NCI-H446 treated with DMSO at 0.1 percent for 48 hours (cell line): ENCODE measurements at places on chromosomes 11 and 22.

DNA sequence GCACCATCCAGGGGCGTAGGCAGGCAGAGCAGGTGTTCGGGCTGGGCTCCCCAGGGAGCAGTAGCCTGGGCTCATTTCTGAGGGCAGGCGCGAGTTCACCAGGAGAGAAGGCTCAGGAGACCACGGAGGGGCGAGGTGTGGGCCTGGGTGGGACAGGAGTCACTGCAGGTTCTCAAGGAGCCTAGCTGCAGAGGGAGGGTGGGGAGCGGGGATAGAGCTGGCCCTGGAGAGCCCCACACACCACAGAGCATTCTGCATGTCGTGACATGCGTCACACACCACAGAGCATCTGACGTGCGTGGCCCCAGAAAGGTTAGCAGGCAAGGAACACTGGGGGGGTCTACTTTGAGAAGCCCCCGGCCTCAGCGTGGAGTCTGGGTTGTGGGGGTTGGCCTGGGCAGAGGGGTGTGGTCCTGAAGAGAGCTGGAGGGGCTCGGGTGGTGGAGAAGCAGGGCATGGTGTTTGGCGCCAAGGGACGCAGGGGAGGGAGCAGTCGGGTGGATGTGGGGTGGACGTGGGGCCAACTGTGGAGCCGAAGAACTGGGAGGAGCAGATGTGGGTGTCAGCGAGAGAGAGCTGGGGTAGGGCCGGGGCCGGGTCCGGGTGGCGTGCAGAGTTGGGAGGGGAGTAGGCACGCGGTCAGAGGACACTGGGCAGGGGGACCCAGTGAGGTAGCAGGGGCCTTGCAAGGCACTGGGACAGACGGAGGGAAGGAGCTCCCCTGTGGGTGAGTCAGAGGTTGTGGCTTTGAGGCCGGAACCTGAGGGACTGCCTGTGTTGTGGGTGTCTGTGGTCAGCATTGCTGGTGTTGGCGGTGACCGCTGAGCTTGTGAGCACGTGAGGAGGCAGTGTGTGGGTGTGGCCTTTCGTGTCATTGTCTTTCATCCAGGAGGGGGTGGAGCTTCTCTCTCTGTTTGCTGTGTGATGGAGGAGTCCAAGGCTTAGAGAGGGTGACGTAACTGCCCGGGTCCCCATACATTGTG lies 25.5 kb downstream of the CTTN start:
- DNase-seq: no peak

DNA sequence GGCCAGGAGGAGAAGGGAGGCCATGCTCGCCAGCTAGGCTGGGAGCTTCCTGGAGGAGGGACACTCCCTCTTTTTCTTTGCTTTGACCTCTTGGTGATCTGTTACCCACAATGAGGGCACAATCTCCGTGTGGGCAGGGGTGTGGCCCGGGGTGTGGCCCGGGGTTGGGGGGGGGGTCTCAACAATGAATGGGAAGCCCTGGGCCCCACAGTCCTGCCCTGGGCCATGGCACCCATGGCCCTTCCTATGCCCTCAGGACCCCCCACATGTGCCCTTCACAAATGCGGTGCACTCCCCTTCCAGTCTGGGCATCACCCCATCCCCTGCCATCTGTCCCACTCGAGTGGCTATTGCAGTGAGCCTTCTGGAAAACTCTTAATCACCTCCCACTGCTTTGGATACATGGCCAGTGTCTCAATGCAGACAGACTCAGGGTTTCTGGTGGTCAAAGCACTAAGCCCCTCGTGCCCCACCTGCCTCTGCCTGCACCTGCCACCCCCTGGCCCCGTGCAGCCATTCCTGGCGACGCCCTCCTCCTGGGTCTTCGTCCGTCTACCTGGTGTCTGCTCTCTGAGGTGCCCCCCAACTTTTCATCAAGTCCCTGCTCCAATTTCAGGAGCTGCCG lies 611.3 kb downstream of the TBC1D22A start:
- no peak for DNase-seq

DNA sequence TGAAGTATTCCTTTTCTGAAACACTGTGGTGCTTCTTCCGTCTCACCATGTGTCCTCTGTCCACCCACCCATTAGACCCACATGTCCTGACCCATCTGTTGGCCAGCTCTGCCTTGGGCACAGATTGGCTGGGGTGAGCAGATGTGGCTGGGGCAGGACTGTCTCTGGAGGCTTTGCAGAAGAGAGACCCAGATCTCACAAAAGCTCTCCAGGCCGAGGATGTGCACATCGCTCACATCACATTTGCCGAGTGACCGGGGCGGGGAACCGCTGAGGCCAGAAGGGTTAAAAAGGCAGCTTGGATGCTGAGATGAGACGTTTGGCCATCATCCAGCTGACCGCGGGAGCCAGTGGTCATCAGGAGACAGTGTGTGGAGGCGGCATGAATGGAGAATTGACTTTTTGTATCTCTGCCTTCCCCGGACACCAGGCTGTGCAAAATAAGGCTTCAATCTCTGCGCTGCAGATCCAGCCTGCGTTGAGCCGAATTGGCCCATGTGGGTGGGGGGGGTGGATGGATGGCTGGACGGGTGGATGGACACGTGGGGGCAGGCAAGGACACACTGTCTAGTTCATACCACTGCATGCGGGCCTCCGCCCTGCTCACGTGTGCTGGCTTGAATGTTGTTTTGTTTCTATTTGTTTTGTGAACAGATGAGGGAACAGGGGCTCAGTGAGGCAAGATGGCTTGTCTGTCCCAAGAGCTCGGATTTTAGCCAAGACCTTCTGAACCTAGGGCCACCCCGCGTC lies 6.1 kb downstream of the IFITM10 start:
- no peak for DNase-seq

DNA sequence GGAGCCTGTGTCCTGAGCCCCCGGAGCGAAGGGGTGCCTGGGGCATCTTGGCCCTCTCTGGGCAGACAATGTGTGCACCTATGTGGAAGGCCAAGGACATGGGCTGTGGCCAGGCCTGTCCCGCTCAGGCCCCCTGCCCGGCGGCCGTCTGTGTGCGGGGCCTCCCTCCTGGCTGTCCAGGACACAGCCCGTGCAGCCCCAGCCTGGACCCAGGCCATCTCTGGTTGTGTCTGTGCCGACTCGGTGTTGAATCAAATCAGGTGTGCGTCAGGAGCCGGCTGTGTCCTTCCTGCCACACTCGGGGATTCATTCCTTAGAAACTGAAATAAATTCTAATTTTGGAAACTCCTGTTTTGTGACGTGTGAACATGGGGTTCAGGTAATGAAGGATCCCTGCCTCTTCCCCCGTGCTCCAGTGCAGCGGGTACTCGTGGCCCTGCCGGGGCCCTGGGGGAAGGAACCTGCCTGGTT lies 1.5 kb upstream of the SELENOO start:
- DNase-seq: no peak

DNA sequence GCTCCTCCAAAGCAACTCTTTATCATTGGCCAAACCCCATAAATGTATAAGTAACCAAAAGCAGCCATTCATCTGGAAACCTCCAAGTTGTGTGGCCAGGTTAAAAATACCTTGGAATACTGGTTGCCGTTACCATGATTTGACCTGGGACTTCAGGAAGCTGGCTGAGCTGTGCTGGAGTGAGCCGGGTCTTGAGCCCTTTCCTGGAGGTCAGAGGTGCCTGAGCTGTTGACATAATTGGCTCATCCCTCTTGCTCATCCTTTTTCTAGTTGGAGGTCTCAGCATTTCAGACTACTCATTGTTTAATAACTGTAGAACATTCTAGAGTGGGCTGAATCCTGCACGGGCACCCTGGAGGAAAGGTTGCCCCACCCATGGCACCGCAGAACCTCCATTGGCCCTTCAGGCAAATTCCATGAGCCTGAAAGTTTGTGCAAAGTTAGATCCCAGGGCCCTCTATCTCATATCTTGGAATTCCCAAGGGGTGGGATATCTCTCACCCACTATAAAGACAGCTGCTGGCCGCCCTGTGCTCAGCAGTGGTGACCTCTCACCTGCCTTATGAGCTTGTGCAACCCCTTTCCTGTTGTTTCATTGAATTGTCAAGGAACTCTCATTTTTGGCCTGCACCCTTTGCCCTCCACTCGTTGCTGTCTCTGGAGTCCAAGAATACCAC lies 77.0 kb downstream of the C22orf31 start:
- DNase-seq: no peak
